ENCODE measurements at places on chromosomes 16 and 17.

GRCh38 chr17:39601758-39602532 is 5.8 kb downstream of the NEUROD2 start:
- DNase-seq: no peak

DNA sequence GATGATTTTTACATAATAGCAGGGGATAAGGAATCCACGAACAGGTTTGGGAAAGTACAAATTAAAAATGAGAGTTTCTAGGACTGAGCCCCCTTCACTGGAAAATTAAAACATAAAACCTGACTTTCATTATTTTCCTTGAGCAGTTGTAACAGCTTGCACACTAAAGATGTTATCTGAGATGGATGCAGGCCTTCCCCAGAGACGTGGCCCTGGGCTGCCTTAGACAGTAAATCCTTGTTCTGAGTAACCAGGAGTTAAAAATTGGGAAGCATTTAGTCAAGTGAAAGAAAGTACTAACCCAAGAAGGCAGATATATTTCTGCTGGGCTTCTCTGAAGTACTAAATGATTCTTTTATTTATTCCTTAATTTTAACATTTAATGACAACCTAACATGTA is 432.2 kb upstream of the KIF2B start:
- no peak for DNase-seq

DNA sequence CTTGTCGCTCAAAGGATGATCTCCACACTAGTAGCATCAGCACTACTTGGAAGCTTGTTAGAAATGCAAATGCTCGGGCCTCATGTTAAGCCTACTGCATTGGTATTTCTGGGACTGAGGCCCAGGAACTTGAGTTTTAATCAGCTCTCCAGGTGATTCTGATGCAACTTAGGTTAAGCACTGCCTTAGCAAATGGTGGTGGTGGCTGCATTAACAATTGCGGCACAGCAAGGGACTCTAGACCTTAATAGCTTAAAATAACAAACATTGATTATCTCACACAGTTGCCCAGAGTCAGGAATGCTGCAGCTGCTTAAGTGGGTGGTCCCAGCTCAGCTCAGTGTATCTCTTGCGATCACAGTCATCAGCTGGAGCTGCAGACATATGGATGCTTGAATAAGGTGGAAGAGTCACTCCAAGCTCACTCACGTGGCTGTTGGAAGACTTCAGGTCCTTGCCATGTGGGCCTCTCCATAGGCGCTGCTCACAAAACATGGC is 25.8 kb downstream of the HS3ST3A1 start:
- peak; percentile 55 for DNase-seq

DNA sequence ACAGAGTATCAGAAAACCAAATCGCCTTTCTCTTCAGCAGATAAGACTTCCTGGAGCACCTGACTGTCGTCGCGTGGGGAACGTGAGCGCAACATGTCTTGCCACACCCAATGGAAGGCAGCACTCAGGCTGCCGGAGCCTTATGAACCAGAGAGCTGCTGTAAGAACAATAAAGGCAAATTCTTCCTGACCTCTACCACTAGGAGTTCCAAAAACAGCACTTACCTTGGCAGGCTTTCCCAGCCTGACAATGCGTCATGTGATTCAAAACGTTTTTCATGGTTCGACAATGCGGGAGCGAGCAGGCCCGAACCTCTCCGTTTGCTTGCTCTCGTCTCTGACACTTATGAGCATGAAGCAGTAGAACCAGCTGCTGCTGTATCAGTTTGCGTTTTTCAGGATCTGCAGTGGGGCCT is 75.8 kb upstream of the TRAP1 start:
- peak; percentile 17 for DNase-seq

DNA sequence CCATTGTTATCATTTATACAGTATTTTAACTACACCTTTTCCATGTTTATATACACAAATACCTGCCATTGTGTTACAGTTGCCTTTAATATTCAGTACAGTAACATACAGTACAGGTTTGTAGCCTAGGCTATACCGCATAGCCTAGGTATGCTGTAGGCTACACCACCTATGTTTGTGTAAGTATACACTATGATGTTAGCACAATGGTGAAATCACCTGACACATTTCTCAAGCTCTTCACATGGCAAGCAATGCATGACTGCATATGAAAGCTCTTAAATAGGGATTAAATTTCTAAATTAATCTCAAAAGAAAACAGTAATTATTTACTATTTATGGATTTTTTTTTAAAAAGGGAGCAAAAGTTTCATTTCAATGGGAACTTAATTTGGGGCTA is 12.0 kb downstream of the LRRC37B start:
- no peak for DNase-seq

GRCh38 chr17:71677439-71677838 is 443.4 kb upstream of the SOX9 start:
- no peak for DNase-seq

DNA sequence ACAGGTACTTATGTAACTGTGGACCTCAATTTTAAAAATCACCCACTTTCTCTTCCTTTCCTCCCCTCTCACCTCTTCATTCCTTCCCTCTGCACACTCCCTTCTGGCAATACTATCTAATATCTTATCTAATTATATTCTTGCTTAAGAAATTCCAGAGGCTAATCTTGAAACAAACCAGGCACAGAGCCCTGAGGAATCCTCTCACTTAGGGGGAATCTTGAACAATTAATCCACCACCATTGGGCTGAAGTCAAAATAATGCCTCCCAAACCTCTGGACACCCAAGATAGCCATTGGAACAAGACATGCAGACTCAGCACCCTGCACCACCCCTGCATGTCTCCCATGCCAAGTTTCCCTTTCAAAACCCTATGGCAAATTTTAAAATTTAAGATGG is 1.0 kb upstream of the KRTAP4-6 start:
- DNase-seq: no peak

GRCh38 chr17:78815696-78816095 is 24.9 kb downstream of the USP36 start:
- DNase-seq: no peak

GRCh38 chr17:3036800-3037199 is 26.6 kb downstream of the OR1D5 start:
- DNase-seq: no peak

DNA sequence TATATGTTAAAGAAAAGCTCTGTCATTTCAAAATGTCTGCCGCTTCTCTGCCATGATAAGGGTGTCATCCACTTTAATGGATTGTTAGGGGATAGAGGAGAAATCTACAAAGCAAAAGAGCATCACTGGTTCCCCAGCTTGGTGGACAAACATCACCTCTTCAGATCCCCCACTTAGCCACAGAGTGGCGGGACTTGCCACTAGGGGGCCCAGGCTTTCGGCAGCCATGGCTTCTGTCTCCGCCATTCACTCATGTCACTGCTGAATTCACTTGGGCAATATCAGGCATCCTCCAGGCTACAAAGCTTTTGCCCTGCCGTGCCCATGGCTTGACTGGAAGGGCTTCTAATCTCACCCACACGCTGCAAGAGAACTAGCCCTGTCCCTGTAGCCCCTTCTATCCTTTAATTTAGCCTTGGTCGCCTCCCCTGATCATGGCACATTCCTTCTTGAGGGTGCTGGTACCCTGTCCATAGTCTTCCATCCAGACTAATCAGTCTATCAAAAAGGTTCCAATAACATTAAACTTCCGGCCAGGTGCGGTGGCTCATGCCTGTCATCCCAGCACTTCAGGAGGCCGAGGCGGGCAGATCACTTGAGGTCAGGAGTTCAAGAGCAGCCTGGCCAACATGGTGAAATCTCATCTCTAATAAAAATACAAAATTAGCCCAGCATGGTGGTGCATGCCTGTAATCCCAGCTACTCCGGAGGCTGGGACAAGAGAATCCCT is 34.7 kb downstream of the SBK1 start:
- DNase-seq: peak; percentile 65

- peak; percentile 42 for DNase-seq
These were observed 47.9 kb downstream of the SNX29 start for GRCh38 chr16:12024429-12024828.

- no peak for DNase-seq
These were observed 704.1 kb downstream of the CDH11 start for GRCh38 chr16:64417711-64418227.

DNA sequence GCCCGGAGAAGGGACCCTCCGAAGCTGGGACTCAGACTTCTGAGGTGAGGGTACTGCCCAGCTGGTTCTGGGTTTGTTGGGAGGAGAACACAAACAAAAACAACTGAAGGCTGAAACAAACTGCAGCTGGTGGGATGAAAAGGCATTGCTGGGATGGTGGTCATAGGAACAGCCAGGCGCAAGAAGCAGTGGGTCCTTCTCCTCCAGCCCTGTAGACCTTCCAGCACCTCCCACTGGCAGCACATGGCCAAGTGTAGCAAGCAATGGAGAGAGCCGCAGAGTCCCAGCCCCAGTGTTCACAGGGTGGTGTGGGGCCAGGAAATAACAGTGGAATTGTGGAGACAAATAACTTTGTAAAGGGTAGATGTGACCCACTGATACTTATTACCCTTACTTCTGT is 48.7 kb upstream of the FOXJ1 start:
- peak; percentile 10 for DNase-seq

DNA sequence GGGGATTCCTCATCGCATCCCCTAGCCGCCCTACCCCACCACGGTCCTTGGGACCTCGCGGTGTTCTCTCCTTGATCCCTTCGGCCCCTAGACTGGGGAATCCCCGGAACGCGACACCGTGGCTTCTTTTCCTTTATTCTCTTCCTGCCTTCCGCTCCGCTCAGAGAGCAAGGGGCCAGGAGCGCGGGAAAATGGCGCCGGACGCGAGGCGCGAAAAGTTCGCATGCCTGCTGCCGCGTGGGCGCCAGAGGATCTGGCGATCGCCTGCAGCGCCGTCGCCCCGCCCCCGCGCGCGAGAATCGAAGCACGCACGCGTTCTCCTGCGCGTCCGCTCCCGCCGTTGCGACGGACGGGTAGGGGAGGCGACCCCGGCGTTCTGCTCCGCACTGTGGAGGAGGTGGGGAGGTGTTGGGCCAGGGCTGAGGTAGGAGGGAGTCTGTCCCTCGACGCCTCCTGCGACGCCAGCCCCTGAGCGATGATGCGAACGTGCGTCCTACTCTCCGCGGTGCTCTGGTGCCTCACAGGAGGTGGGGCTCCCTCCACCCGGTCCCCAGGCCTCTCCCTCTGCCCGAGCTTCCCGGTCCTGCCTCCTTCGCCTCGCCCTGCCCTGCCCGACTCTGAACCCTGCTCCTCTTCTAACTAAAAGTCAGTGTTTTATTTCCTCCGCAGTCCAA is at the start of gene ZPBP2:
ZPBP2 (plus strand) TSS at position 323 of the 674 bp plus-strand sequence; CDS start at position 476, 153 bp downstream.
- DNase-seq: peak; percentile 9

GRCh38 chr16:68356249-68356918 is 45.6 kb downstream of the PRMT7 start:
- no peak for DNase-seq

DNA sequence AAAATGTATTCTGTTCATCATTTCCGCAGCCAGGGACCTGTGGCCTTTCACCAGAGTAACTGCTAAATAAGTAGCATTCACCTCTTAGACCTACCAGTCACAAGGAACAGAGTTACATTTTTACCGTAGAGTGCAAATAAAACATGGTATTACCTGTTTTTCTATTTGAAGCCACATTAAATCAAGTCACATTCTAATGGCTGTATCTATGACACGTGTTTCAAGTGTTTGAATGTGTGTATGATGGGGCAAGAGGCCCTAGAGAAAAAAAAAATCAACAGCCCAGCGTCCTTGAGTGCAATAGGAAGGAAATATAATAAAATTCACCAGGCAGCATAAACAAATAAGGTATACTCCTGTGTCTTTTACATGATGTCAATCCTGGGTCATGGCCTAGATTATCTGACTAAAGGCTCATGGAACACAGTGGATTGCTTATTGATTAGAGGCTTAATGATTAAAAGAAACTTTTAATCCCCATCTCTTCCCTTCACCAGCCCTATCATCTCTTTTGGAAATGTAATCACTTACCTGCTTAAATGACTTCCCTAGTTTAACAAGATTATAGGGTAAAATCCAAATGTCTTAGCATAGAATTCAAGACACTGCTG is 168.7 kb upstream of the CDH5 start:
- no peak for DNase-seq

GRCh38 chr17:6639586-6640535 is 650 bp downstream of the KIAA0753 start:
- peak; percentile 18 for DNase-seq

DNA sequence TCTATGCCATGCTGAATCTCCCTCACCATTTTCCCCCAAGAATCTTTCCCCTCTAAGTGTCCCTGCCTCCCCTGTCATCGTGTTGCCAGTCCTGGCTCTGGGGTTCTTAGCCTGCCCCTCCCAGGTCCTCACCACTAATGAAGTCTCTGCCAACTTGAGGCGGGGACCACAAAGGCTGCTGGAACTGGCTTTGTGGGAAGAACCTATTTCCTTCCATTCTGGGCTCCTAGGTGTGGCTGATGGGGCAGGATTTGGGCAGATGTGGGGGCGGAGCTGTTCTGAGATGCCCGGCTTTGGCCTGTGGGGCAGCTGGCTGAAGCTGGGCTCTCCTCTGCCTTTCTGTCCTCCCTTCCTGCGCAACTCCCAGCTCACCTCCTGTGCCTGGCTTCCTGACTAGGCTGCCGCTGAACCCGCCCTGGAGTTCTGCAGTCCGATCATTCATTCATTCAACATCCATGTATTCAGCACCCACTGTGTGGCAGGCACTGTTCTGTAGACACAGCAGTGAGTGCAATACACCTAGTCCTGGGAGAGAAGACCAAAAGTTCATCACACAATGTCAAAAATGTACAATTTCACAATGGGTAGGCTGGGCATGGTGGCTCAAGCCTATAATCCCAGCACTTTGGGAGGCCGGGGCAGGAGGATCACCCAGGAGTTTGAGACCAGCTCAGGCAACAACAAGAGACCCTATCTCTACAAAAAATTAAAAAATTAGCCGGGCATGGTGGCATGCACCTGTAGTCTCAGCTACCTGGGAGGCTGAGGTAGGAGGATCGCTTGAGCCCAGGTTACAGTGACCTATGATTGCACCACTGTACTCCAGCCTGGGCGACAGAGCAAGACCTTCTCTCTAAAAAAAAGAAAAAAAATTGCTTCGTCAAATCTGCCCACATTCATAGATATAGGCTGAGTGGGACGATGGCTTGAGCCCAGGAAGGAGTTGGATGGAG is 1.9 kb upstream of the SNN start:
- no peak for DNase-seq

DNA sequence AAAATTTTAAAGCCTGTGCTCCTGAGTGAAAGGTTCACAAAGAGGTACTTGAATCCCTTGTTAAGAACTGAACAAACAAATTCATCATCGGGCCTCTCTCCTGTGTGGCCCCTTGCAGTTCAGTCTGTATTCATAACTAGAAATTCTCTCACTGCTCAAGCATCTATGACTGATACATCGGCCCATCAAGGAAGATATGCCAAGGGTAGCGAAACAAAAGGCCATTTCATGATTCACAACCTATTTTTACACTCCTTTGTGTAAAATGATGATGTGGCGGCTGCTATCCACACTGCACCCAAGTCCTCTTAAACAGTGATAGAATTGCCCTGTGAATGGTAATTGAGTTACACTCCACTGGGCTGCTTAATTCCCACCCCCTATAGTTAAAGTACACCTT is 204.6 kb downstream of the STX8 start:
- no peak for DNase-seq

- DNase-seq: no peak
These were observed 127.3 kb upstream of the NUDT7 start for GRCh38 chr16:77594799-77595596.

DNA sequence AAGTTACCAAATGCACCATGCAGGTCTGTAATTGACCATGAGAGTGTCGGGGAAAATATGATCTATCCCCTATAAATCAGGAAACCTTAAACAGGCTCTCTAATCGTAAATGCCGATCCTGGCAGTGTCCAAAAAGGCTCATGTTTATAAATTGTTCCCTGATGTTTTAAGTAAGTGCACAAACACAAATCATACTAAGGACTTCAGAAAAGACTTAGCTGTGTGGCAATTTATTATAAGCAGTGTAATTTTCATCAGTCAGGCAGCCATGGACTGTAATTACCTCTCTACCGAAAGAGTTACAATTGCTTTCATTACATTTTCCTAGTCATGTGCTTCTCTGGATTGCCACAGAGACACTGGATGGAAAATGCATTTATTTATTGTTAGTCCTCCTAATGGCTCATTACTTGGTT is 73.4 kb upstream of the COX10 start:
- DNase-seq: no peak
